ENCODE measurements at places on chromosomes 1 and 21. TPM values are rescaled to one million over a fixed set of nuclear protein-coding genes. Genes with fewer than 3 reads are reported as not detected.

The TFAP2E gene
- total RNA-seq = 0.41 TPM

The TFF1 gene
- 26.7 TPM for total RNA-seq

The UBE2U gene
- not detected for total RNA-seq

The NCF2 gene
- 1.1 TPM for total RNA-seq

The TSPEAR gene
- total RNA-seq = not detected

The LIN9 gene
- total RNA-seq = 7.2 TPM

The DONSON gene
- 15.7 TPM for total RNA-seq

The PPIAL4G gene
- total RNA-seq = not detected

The SDF4 gene
- total RNA-seq = 128 TPM

The SPATA6 gene
- total RNA-seq = 1.3 TPM

The DNAJC28 gene
- 0.48 TPM for total RNA-seq

The CCDC181 gene
- total RNA-seq = 0.12 TPM

The GJA5 gene
- not detected for total RNA-seq

The EFCAB7 gene
- 3.0 TPM for total RNA-seq

The CTH gene
- total RNA-seq = 1.5 TPM

The SPRR1A gene
- total RNA-seq = not detected

The PGLYRP4 gene
- not detected for total RNA-seq

The RGS13 gene
- total RNA-seq = not detected

The YY1AP1 gene
- total RNA-seq = 42.5 TPM

The SLFNL1 gene
- not detected for total RNA-seq
